ENCODE measurements at places on chromosomes 1 and 21.

DNA sequence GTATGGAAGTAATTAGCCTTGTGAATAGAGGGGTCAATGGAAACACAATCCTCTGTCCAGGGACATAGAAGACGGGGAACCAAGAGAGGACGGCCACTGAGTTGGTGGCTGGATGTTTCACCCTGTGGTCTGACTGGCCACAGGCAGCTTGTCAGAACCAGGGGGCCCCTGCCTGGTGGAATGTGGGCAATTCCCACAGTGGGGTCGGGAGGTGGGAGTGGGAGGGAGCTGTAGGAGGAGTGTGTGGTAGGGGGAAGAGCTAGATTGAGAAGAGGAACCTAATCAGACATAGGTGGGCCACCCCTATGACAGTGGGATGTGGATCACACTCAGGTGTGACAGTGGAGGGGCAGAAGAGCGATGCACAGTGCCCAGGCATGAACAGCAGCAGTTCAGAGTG, 31.3 kb downstream of the TRIM62 start:
- no peak for DNase-seq

DNA sequence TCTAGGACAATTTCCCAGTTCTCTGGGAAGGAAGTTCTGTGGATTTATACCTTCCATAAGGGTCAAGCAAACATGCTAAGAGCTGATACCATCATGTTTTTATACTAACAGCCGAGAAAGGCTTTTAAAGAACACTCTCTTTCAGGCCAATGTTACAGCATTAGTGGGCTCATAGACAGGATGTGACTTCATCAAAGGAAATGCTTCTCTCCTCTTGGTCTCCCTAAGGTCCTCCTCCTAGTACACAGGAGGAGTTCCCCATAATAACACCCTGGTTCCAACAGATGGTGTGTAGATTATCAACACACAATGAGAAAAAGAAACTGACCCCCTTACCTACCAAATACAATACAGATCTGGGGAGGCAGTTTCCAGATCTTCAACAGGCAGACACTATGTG, 26.7 kb upstream of the GLIS1 start:
- no peak for DNase-seq

- no peak for DNase-seq
These were observed 121.9 kb downstream of the ATG4C start for GRCh38 chr1:62905872-62906271.

DNA sequence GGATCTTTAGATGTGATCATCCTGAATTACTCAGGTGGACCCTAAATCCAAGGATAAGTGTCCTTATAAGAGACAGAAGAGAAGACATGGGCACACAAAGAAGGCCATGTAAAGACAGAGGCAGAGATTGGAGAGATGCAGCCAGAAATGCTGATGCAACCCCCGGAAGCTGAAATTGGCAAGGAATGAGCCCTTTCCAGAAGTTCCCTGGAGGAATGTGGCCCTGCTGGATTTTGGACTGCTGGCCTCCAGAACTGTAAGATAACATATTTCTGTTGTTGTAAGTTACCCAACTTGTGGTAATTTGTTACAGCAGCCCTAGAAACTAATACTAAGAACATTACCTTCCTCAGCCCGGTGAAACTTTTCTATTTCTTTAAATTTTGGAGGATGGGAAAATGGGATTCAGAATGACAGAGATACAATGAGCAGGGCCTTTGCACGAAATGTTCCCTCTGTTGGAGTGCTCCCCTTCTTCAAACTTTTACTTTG, 11.2 kb upstream of the PLPP3 start:
- no peak for DNase-seq
